Fibroblast of skin of left quadriceps (primary cell): ENCODE measurements at places on chromosomes 7 and 10.
A peak's percentile ranks its signal among the peaks of the same experiment; 100 is the strongest.

DNA sequence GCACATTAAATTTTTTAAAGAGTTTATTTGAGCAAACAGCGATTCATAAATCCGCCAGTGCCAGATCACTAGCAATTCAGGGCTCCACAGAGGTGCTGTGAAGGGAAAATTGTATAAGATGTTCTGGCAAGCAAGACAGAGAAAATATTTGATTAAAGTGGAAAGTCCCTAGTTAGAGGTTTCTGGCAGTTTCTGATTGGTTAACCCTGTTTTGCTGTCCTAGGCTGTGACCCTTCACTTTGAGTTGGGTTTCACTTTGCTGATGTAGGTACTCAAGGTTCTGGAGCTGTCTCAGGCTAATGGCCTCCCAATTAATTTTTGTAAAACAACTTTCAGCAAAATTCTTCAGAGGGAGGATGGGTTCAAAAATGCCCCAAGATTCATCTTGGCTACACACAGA, 79.4 kb upstream of the NXPH1 start:
- no peak for DNase-seq

DNA sequence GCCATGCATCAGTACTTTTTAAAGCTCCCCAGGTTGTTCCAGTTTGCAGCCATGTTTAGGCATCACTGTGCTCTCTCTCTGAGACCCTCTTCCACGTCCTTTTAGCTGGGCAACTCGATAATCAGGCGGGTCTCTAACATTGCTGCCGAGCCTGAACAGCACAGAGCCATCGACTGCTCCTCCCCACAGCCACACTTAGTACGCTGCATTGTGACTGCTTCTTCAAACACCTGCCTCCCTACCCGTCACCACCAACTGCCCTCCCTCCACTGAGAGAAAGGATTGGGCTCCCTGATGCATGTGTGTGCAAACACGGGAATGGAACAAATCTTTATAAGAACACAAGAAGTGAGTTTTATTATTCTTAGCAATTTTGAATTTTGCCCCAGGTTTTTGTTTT, 11.4 kb upstream of the TACR2 start:
- no peak for DNase-seq

- DNase-seq: no peak
Observed at GRCh38 chr10:126373147-126373546, 15.1 kb downstream of the ADAM12 start.

DNA sequence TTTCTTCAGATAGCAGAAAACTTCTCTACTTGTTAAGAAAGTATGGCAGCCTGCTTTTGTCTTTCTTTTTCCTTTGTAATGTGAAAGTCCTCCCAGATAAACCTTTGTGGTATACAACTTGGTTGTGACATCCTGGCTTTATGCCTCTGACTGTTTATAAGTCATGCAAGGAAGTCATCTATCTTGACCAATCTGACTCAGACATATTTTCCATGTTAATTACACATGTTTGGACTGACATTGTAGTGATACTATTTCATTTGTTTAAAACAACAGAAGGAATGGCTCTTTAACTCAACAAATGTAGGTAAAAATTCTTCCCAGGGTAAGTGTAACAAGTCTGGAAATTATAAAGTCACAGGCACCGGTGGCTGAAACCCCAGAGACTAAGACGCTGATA, 341.6 kb upstream of the MEOX2 start:
- DNase-seq: peak; percentile 85

- DNase-seq: no peak
Observed at GRCh38 chr10:121519901-121520493, 78.2 kb downstream of the FGFR2 start.

- DNase-seq: peak; percentile 28
Observed at GRCh38 chr7:46320956-46321355, 399.9 kb upstream of the IGFBP3 start.

DNA sequence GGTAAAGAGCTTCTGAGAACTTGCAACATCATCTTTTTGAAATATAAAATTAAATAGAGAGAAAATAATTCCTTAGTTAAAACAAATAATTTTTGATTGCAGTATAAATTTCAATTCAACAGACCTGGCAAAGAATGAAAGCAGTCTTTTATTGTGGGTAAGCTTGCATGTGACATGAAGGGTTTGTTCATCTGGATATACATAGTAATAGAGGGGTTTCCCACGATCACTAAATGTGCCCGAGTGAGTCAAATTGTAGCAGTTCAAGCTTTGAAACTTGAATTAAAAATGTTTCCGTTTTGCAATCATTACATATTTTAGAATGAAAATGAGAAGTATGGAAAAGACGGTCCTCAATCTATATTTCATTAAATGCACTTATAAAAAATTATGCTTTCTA, 658.4 kb upstream of the MBL2 start:
- DNase-seq: no peak

DNA sequence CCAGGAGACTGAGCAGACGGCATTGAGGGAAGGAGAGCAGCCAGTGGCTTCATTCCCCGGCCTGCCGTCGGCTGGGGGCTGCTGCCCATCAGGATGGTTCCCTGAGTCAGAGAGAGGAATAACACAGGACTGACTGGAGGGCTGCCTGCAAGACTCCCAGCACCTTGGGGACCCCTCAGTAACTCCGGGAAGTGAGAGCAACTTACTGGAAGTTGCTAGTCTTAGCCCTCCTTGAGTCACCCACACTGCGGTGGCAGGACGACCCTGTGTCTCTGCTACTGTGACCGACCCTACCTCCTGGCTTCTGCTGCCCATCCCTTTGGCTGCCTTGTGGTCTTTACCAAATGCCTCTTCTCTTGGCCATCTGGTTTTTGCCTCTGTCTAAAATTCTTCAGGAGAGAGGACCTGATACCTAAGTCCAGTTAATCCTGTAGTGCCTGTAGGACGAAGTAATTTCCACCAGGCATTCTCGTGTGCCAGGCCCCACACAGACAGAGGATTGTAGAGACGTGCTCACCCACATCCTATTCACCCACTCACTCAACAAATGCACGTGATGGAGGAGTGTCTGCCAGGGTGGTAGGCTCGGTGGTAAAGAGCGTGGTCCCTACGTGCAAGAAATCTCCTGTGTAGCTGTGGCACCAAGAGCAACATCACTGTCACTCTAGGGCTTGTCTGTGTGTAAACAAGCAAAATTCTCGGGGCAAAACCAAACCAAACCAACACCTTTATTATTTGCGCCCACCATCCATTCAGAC, 156.5 kb downstream of the PRKCQ start:
- no peak for DNase-seq

- DNase-seq: peak; percentile 73
Observed at GRCh38 chr10:59606551-59606961, 103.1 kb downstream of the SLC16A9 start.

GRCh38 chr10:28983799-28984198, 305.1 kb upstream of the LYZL1 start:
- no peak for DNase-seq

DNA sequence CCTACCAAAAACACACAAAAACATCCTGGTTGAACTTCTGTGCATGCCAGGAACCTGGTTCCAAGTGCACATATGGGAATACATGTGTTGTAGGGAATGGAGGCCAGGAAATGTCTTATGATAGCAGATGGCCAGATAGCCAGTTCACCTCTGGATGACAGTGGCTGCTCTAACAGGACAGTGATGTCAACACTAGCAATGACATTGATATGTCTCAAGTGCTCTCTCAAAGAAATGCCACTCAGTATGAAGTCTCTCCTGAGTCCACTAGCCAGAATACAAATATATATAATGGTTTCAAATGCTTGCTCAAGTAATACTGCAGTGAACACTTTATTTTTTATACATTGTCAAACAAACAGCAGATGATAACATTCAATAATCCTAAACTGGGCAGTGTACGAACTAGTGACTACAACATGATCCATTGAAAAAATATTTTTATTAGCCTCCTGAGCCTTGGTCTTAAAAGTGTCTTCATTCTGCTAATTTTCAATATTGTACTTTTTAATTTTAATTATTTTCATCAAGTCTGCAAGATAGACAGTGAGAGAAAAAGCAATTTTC, 26.0 kb upstream of the PCDH15 start:
- DNase-seq: no peak

DNA sequence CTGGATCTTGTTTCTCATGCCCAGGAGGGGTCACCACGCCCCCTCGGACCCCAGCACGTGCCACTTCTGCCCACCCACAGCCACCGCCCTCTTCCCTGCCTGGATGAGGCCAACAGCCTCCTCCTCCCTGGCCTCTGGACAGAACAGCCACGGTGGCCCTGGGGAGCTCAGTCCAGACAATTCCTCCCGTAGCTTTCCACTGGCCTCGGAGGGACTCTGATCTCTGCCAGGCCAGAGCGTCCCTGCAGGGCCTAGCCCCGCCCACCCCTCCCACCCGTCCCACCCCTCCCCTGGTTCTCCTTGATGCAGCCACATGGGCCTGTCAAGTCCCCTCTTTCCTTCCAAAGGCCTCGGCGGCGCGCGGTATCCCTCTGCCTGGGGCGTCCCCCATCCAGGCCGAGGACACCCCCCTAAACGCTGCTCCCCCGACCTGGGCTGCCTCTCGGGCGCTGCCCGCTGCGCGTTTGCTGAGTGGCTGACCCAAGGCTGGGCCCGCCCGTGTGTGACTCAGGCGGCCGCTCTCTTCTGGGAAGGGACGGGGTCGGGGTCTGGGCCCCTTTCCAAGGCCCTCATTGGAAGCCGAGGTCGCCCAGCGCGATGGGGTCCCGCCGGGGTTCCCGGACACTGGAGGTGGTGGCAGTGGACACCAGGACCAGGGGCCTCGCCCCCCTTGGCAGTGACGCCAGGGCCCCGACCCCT, 557 bp downstream of the TMEM120A start:
- no peak for DNase-seq

DNA sequence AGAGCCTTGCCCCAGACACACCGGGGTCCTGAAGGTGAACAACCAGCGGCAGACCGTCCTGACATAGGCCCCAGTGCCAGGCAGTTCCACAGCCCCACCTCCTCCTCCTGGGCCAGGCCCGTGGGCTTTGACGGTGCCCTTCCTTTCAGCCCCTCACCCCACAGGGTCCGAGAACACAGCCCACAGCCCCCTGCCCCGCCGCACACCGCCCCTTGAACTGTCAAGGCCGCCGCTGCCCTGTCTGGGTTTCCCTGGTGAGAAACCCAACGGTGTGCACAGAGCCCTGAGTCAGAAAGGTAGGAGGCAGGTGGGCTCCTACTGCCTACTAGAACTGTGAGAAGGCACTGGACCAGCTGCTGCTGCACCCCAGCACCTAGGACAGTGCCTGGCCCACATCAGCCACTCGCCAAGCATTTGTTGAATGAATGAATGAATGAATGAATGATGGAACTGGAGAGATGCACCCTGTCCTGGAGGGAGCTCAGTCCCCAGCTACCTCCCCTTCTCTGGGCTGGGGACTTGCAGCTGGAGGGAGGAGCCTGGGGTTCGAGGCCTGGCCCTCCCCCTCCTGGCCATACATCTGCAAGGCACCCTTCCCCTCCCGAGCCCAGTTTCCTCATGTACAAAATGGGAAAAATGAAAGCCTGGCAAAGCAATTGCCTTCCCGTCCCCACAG, 117.9 kb downstream of the SLIT1 start:
- DNase-seq: no peak

DNA sequence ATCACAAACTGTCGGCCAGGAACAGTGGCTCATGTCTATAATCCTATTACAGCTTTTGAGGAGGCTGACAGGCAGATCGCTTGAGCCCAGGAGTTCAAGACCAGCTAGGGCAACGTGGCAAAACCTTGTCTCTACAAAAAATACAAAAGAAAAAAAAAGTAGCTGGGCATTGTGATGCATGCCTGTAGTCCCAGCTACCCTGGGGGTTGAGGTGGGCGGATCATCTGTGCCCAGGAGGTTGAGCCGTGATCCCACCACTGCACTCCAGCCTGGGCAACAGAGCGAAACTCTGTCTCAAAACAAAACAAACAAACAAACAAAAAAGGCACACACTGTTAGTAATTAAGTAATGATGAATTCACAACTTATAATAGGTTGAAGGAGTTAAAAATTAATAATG, 441.5 kb upstream of the PCDH15 start:
- DNase-seq: no peak

GRCh38 chr7:36635091-36635490, 89.2 kb downstream of the AOAH start:
- DNase-seq: no peak

- no peak for DNase-seq
Observed at GRCh38 chr7:35905555-35905954, 104.7 kb downstream of the SEPTIN7 start.

DNA sequence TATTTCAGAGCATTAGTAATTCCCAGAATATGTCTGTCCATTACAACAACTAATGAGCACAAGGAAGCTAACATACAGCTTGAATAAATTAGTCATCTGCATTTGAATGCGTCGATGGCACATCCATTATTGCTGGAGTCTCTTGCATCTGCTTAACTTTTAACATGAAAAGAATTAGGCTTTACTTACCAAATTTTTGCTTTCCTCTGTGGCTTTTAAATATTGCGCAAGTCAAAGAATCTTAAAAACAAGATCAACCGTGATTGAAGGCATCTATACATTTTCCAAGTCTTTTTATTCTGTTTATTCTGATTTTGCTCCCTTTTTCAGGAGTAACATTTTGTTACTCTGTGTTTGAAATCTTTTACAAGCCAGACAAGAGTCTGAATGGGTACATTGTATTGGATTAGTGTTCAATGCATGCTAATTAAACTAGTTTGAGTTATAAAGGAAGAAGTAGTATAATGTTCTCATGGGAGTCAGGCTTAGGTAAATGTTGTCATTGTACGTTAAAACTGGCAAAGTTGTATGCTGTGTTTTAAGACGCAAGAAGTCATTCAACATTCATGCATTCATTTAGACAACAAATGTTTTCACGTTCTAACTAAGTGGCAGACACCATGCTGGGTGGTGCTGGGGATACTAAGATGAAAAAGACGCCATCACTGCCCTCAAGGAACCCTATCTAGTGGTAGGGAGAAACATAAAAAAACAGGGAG, 4.0 kb upstream of the CACNB2 start:
- DNase-seq: peak; percentile 61

DNA sequence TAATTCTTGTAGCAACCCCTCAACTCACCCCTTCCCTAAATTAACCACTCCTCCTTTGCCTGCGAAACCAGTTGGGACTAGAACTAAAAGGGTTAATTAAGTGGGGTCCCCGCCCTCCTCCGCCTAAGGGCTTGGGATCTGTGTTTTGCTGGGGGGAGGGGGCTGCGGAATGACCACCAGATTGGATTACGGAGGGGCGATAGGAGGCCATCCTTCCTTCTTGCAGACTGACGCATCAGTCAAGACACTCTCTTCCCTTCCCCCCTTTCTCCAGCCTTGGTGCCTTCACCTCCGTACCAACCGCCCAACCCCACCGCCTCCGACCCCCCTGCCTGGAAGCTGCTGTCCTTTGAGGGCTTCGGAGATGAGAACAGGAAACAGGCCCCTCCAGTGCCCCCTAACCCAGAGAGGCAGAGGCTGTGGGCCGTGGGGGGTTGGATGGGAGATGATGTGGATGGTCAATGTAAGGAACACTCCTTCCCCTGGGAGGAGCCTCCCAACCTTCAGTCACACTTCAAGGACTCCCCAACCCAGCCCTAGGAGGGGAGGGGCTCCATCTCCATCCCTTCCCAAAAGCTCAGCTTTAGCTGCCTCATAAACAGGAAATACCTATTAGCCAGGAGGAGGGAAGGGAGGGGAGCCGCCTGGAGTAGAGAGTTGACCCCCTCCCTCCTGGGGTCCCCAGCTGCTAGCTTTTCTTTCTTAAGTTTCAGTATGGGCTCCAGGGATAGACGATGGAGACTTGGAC, 997 bp upstream of the LDB1 start:
- peak; percentile 91 for DNase-seq

GRCh38 chr7:157436076-157436475, 99.3 kb downstream of the DNAJB6 start:
- DNase-seq: no peak
